Gastrocnemius medialis (tissue), 4 donors: ENCODE measurements at places on chromosomes 4 and X. TPM values are rescaled to one million over a fixed set of nuclear protein-coding genes. Genes with fewer than 3 reads are reported as not detected.

The STX18 gene
- 22.2 TPM for total RNA-seq

The GABRG1 gene
- not detected for total RNA-seq

GRCh38 chrX:118879586-118879985 lies 56.0 kb downstream of the ZCCHC12 start:
- H3K27me3 ChIP-seq = no peaks in the 10 kb centered on the region
- no peak overlapping the region for H3K27ac ChIP-seq
- no peaks in the 10 kb centered on the region for H3K4me1 ChIP-seq
- DNase-seq = no peak

- H3K27me3 ChIP-seq = no peaks in the 10 kb centered on the region
- H3K4me3 ChIP-seq = no peak overlapping the region
- peaks cover 38% of the 10 kb centered on the region for H3K36me3 ChIP-seq
- H3K27ac ChIP-seq = no peak overlapping the region
These were observed 19.8 kb upstream of the ADD1 start for GRCh38 chr4:2823671-2824328.

GRCh38 chr4:138958519-138958918 lies 57.1 kb upstream of the NOCT start:
- no peaks in the 10 kb centered on the region for H3K36me3 ChIP-seq
- no peak overlapping the region for H3K27ac ChIP-seq
- no peaks in the 10 kb centered on the region for H3K27me3 ChIP-seq
- no peak for DNase-seq
- no peak overlapping the region for H3K4me3 ChIP-seq

DNA sequence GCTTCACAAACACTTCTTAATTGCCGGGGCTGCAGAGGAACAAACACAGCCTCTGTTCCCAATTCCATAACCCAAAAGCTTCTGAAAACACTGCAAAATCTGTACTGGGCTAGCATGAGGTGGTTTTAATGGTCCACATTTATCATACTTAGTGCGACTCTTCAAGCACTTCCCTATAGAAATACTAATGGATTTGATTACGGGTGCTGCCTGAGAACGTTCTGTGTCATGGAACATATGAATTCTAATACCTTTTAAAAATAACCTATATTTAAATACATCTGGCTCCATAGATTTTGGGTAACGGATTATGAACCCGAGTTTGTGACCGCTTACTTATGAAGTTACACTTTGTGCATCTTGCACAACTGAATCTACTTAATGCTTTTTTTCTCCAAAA lies 35.4 kb upstream of the STS start:
- H3K27ac ChIP-seq = no peak overlapping the region
- no peaks in the 10 kb centered on the region for H3K4me1 ChIP-seq
- no peak for DNase-seq
- H3K36me3 ChIP-seq = no peaks in the 10 kb centered on the region
- H3K4me3 ChIP-seq = no peak overlapping the region
- H3K27me3 ChIP-seq = no peaks in the 10 kb centered on the region

- no peaks in the 10 kb centered on the region for H3K4me1 ChIP-seq
- peak; percentile 18 for DNase-seq
- H3K27me3 ChIP-seq = peaks cover 4% of the 10 kb centered on the region
- no peak overlapping the region for H3K27ac ChIP-seq
- no peaks in the 10 kb centered on the region for H3K36me3 ChIP-seq
These were observed 204.5 kb upstream of the PSAPL1 start for GRCh38 chr4:7638984-7639789.

GRCh38 chr4:84342161-84342560 lies 156.9 kb downstream of the NKX6-1 start:
- no peak overlapping the region for H3K27ac ChIP-seq
- no peak for DNase-seq
- H3K36me3 ChIP-seq = no peaks in the 10 kb centered on the region
- H3K4me3 ChIP-seq = no peak overlapping the region
- H3K27me3 ChIP-seq = no peaks in the 10 kb centered on the region

DNA sequence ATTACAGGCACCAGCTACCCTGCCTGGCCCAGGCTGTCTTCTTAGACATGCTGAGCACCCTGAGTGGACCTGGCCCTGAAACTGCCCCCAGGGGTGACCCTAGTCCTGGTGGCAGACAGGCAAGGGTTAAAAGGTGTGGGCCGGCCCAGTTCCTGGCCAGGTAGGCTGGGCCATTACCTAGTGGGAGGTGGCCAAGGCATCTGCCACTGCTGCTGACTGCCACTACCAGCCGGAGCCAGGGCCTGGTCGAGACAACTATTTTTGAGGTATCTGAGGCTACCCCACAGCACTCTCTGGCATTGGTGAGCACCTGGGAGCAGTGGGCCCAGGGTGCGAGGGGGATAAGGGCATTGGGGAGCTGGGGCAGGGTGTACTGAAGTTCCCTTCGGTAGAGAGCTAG lies at the start of gene CCDC120:
TSS of gene CCDC120 (plus strand) at position 206 of the 400 bp plus-strand sequence. CDS start 3,043 bp downstream, outside the sequence.
- no peak within 1 kb of the TSS for H3K27ac ChIP-seq
- no peak for DNase-seq
- no peak within 1 kb of the TSS for H3K4me3 ChIP-seq
- H3K4me1 ChIP-seq = no peaks in the 10 kb centered on the region
- H3K27me3 ChIP-seq = no peaks in the 10 kb centered on the region
- no peaks in the 10 kb centered on the region for H3K36me3 ChIP-seq

DNA sequence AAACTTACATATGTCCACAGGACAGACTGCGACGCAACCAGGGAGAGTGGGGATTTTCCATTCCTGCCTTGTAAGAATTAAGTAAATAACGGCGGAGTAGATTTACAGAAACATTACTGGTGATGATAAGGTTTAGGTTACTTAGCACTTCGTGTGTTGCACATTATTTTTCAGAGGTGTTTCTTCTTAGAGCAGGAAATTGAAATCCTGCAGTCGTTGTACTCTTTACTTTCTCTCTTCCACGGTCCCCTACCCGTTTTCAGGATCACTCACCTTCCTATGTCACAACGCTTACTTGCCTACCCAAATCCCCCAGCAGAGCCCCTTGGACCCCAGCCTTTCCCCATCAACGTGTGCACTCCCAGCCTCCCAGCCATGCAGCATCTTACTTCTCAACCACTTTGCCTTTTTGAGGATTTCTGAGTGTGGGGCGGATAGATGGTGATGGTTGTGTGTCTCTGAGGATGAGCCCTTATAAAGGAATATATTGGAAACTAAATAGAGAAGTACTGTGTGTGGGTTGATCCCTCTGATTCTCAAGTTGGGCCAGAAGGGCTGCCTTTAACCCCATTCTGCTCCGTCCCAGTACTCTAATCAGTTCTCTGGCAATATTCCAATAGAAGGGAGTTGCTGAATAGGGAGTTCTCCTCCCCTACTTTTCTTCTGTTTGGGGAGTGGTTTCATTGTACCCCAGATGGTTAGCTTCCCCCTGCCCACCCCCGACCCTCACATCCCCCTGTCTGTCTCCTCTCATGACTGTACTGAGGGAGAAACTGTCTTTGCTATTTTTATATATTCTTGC lies 1.6 kb downstream of the MID2 start:
- peaks cover 9% of the 10 kb centered on the region for H3K4me1 ChIP-seq
- H3K27ac ChIP-seq = peak overlapping the region; percentile 88
- no peak for DNase-seq
- no peaks in the 10 kb centered on the region for H3K27me3 ChIP-seq

GRCh38 chr4:153549405-153549804 lies 83.2 kb downstream of the TMEM131L start:
- H3K36me3 ChIP-seq = no peaks in the 10 kb centered on the region
- no peak overlapping the region for H3K4me3 ChIP-seq
- peaks cover 62% of the 10 kb centered on the region for H3K4me1 ChIP-seq
- peak overlapping the region; percentile 73 for H3K27ac ChIP-seq

DNA sequence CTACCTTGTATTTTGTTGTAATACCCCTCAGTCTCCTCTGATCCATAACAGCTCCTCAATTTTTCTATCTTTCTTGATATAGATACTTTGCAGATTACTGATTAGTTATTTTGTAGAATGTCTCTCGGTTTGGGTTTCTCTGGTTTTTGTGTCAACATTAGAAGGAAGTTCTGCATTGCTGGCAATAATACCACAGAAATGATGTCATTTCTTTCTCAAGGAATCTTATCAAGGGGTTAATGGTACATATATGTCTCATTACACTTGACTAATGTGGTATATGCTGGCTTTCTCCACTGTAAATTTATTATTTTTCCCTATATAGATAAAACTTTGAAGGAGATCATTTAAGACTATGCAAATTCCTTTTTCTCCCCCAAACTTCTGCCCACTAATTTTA lies 183.6 kb upstream of the DKK2 start:
- H3K27me3 ChIP-seq = no peaks in the 10 kb centered on the region
- H3K4me1 ChIP-seq = no peaks in the 10 kb centered on the region
- no peak overlapping the region for H3K27ac ChIP-seq
- H3K36me3 ChIP-seq = no peaks in the 10 kb centered on the region
- no peak overlapping the region for H3K4me3 ChIP-seq

DNA sequence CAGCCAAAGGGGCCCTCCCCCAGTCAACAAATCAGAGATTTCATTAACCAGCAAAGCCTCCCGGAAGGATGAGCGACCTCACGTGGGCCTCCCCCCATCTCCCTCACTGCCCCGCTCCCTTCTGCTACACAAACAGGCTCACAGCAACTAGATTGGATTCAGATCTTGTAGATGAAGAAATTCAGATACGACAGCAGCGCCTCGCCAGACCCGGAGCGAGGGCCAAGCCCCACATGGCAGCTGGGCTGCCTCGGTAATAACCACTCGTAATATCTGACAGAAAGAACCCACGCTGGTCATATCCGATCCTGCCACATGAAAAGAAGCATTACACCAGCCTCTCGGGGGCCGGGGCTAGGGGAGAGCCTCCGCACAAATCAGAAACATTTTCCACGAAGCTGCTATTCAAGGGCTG lies 581.3 kb downstream of the BCOR start:
- H3K4me3 ChIP-seq = no peak overlapping the region
- H3K36me3 ChIP-seq = no peaks in the 10 kb centered on the region
- H3K4me1 ChIP-seq = peaks cover 5% of the 10 kb centered on the region

- peaks cover 19% of the 10 kb centered on the region for H3K4me1 ChIP-seq
- no peaks in the 10 kb centered on the region for H3K36me3 ChIP-seq
- no peaks in the 10 kb centered on the region for H3K27me3 ChIP-seq
- H3K4me3 ChIP-seq = no peak overlapping the region
These were observed 102.1 kb downstream of the UCHL1 start for GRCh38 chr4:41358647-41359421.

GRCh38 chr4:106864231-106864630 lies 171.9 kb downstream of the DKK2 start:
- DNase-seq = no peak
- no peak overlapping the region for H3K27ac ChIP-seq
- no peaks in the 10 kb centered on the region for H3K4me1 ChIP-seq
- no peaks in the 10 kb centered on the region for H3K27me3 ChIP-seq

DNA sequence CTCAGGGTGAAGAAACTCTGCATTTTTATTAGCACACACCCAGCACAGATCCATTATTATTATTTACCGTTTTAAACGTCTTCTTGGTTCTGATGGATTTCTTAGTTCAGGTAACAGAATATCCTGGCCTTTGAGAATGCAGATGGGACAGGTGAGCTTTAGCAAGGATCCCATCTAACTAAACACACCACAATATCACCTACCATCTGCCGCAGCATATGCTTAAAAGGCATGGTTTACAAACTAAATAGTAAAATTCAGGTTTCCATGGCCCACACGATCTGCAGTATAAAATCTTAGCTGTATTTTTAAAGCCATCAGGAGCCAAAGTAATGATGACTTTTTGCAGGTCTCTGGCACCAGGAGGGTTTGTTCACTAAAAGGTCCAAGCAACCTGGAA lies 31.7 kb upstream of the GATB start:
- no peak for DNase-seq
- H3K27me3 ChIP-seq = no peaks in the 10 kb centered on the region
- H3K4me3 ChIP-seq = no peak overlapping the region
- H3K36me3 ChIP-seq = no peaks in the 10 kb centered on the region
- H3K4me1 ChIP-seq = no peaks in the 10 kb centered on the region

DNA sequence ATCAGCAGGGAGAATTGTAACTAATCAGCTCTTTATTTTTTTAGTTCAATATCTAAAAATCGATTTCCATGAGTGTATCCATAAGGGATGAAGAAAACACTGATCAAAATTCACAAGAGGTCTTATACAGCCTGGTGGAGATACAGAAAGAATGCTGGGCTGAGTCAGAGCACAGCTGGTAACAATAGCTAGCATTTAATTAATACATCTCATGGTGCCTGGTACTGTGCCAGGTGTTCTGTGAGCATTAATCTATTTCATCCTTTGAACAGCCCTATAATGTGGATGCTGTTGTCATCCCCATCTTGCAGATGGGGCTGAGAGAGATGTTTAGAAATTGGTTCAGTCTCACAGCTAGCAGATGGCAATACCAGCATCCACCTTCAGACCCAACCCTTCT lies 250.9 kb upstream of the RPS6KA3 start:
- no peak for DNase-seq
- H3K4me1 ChIP-seq = peaks cover 9% of the 10 kb centered on the region
- no peak overlapping the region for H3K27ac ChIP-seq
- no peaks in the 10 kb centered on the region for H3K36me3 ChIP-seq
- no peaks in the 10 kb centered on the region for H3K27me3 ChIP-seq

GRCh38 chrX:22392133-22392948 lies 119.6 kb downstream of the CBLL2 start:
- DNase-seq = no peak
- no peak overlapping the region for H3K4me3 ChIP-seq

DNA sequence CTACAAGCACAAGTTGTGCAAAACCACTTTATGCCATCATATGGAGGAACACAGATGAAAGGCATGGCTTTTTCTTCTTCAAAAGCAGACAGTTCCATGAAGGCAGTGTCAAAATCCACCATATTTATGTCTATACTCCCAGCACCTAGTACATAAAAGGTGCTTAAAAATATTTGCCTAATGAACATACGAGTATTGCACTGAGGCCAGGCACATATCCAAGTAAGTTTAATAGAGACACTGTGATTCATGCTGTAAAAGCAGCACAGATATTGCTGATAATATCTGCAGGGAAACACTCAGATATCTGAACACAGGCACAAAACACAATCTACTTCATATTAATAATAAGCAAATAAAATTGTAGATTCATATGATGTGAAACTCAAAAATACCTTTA lies 48.1 kb upstream of the CXCL8 start:
- no peak for DNase-seq
- H3K27me3 ChIP-seq = no peaks in the 10 kb centered on the region
- H3K4me1 ChIP-seq = no peaks in the 10 kb centered on the region

DNA sequence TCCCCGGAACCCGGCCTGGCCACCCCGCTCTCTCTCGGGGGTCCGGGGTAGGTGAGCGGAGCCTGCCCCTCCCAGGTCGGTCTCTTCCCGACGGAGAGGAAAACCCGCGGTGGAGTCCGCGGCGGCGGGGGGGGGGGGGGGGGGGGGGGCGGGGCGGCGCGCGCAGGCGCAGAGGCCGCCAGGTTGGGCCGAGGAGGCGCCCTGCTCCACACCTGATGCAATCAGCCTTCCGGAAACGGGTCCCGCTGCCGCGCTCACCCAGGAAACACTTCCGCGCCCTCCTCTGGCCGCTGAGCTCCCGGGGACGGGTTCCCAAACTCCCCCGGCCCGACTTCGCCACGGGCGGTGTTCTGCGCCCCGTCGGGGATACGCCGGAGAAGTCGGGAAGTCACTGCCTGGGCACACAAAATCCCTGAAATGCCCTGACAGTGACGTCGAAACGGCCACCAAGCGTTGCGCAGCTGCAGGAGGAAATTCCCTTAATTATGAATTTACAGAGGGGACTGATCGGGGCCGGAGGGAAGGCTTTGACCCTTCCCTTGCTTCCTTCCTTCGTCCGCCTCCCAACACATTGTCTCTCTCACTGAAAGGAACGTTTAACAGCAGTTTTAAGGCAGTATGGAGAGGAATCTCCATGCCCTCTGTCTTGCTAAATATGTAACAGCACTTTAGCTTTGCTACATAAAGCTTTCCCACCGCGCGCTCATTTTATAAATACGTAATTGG lies 2.1 kb upstream of the APBB2 start:
- H3K27ac ChIP-seq = peak overlapping the region; percentile 73
- H3K4me1 ChIP-seq = peaks cover 19% of the 10 kb centered on the region
- H3K27me3 ChIP-seq = no peaks in the 10 kb centered on the region
- H3K36me3 ChIP-seq = no peaks in the 10 kb centered on the region
